ENCODE measurements at places on chromosomes 2 and 18.

DNA sequence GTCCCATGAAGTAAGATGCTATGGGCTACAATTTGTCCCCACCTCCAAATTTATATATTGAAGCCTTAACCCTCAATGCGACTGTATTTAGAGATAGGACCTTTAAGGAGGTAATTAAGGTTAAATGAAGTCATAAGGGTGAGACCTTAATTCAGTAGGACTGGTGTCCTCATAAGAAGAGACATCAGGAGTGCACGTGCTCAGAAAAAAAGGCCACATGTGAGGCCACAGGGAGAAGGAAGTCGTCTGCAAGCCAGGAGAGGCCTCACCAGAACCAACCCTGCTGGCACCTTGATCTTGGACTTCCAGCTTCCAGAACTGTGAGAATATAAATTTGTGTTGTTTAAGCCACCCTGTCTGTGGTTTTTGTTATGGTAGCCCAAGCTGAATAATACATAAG lies 25.5 kb upstream of the TEX44 start:
- DNase-seq: no peak

DNA sequence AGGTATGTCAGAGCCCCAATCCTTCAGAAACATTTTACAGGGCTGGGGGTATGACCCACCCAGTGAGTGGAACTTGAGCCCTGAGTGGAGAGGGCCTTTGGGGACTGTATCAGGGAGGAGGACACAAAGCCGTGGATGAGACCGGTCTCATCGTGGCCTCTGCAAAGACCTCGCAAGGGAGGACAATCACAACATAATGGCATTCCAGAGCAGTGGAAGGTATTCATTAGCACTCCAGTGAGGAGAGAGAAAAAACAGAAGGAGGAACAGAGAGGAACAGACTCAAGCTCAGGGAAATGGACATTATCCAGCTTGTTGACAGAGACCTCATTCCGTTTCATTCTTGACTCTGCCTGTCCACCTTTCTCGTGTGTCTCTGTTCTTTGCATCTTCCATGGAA lies 38.8 kb upstream of the CTAGE1 start:
- no peak for DNase-seq

DNA sequence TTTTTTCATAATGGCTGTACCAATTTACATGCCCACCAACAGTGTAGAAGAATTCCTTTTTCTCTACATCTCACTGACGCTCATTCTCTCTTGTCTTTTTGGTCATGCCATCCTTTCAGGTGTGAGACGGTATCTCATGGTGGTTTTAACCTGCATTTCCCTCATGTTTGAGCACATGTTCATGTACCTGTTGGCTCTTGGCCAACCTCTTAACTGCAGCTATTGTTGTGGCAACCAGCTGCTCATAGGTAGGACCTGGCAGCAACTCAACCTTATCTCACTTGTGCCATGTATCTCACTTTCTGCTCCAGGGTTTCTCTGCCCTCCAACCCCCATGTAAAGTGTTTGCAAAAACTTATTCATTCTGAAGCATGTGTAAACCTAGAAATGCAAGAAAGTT lies 167.5 kb downstream of the UPP2 start:
- no peak for DNase-seq

- DNase-seq: no peak
Observed at GRCh38 chr2:83826577-83826976, 632.5 kb downstream of the SUCLG1 start.

GRCh38 chr2:164793529-164793928 lies 48.1 kb downstream of the COBLL1 start:
- DNase-seq: no peak

- no peak for DNase-seq
Observed at GRCh38 chr2:207274530-207275189, 108.9 kb upstream of the KLF7 start.

- no peak for DNase-seq
Observed at GRCh38 chr2:148917431-148917830, 42.4 kb downstream of the KIF5C start.

DNA sequence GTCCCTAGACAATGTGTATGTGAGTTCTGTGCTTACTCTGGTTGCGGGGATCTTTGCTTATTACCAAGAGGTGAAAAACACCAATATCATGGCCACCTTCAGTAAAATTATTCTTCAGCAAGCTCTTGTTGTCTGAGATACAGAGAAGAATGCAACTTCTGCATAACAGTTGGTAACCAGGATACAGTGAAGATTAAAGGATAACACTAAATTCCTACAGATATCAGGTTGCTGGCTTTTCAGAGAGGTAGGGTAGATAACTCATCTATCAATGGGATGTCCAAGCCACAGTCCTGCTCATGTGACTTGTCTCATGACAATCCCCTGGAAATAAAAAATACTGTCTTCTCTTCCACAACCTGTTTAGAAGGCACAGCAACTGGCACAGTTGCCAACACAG lies 308.5 kb downstream of the TNS1 start:
- DNase-seq: no peak

- DNase-seq: no peak
Observed at GRCh38 chr2:32843699-32844098, 103.1 kb upstream of the LTBP1 start.

GRCh38 chr2:216857131-216857550 lies 2.7 kb downstream of the TNP1 start:
- DNase-seq: no peak
